ENCODE measurements at places on chromosomes 2 and 18. TPM values are rescaled to one million over a fixed set of nuclear protein-coding genes. Genes with fewer than 3 reads are reported as not detected.

DNA sequence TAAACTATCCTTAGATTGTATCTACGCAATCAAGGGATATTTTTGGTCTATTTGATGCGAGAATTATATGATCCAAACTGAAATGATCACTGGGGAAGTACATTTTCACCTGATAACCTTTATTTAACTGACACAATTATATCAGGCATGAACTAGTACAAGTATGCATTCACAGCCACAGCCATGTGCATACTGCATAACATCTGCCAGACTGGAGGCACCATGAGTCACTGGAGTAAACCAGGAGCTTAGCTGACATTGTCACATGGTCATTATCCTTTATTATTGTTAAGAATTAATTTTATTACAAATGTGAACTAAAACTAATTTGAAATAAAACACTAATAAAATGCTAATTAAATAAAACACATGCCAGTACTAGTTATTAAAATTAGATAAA is 1127.1 kb downstream of the DPP10 start:
- DNase-seq = no peak

DNA sequence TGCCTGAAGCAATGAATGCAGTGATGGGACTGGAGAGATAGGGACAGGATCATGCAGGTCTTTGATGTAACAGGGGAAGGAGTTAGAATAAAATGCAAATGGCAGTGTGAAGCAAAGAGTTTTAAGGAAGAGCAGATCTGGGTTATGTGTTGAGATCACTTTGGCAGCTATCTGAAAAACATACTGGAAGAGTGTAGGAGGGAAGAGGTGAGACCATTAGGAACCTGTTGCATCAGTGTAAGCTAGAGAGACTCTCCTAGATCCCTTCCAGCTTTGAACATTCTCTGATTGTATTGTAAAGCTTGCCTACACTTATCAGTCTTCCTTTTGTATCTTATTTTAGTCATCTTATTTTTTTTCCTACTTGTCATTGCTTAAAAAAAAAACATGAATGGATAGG is 10.5 kb downstream of the ACVR2A start:
- no peak for DNase-seq

- no peak for DNase-seq
Observed at GRCh38 chr2:157875641-157876065, 477 bp downstream of the ACVR1 start.

DNA sequence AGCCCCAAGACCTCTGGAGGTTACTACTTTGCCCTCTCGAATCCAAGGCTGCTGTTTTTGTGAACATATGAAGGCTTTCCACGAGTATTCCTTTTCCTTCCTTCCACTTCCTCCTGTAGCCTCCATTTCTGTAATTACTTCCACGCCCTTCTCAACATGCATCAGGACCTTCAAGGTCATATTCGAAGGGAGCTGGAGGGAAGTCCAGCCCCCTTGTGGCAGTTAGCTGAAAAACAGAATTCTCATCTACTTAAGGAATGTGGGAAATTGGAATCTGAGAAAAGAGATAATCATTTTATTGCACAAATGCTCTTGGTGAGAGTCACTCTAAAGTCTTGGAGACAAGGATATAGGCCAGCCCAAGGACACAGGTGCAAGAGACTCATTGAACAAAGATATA is 1000.2 kb downstream of the TDRD15 start:
- DNase-seq = no peak

DNA sequence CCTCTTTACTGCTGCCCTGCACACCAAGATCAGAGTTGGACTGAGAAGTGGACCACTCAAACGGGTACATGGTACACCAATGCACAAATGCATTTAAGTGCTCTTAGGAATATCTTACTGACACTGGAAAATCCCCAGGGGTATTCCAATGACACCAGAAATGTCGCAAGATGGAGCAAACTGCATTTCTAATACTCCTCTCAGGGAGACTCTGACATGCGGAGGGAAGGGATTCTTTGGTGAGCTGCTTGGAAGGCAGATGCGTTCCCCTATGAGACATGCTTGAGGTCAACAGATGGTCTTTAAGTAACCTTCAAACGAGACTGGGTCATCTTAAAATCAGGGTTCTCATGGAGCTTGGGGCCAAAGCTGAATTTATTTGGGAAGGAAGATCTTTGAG is 521.8 kb upstream of the TCF4 start:
- DNase-seq = no peak

DNA sequence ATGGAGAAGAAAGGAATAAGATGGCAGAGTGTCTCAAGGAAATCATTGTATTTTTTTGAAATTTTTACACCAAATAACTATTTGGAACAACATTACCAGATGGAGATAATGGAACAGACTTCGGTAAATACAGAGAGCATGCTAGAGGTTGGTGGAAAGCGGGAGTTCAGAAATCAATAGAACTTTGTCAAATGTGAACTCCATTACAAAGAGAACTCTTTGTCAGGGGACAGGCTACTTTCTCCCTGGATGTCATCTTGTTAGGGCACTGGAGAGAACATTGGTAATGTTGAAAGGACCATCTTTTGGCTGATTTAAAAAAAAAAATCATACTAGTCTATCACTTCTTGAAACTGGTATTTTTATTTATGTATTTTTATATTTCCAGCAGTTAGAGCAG is 30.8 kb downstream of the DCC start:
- no peak for DNase-seq

DNA sequence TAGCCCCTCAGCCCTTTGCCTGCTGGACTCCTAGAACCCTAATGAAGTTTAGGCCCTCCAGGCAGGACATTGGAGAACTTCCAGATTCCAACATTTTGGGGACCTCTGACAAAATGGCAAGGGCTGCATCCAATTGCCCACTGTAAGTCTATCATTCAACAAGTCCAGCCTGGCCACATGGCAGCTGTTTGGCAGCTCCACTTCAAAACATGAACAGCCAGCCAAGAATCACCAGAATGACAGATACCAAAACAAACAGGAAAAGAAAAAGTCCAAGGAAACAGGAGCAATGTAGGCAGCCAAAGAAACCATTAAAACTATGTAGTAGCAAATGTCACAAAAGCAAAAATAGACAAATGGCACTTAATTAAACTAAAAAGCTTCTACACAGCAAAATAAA is 25.5 kb downstream of the SLC4A5 start:
- DNase-seq = no peak

DNA sequence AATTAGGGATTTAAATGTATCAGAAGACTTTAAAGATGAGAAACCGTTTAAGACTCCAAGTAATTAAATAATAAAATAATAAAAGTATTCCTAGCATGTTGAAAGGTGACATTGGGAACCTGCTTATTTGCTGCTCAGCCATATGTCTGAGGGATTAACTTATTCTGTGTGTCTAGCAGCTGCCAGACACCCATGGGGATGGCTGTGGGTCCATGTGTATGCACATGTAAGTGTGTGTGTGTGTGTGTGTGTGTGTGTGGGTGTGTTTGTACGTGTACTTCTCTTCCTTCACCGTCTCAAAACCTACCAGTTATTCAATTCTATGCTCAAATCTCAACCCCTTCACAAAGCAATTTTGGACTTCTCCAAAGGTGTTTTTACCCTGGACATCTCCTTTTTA is 124.5 kb downstream of the SETBP1 start:
- no peak for DNase-seq

DNA sequence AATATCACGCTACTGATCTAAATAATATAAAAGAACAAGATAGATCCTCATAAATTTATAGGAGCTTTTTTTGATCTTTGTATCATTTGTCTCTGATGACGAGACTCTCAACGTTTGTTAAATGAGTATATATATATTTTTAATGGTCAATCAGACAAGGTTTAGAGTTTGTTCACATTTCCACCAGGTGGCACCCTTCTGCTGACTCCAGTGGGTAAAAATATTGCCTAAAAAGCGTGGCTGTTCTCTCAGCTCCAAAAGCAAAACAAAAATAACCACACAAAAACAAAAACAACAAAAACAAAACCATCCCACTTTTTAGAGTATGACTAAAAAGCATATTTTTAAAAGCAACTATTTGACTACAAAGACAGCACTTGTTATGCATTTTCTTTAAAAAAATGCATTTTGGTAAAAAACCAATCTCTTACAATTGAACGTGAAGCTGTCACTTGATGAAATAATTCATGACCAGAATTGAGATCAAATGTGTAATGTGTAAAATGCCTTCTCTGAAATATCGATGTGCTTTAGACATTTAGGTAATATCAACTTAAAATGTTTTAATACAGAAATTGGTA is 723.2 kb downstream of the DPP10 start:
- DNase-seq = no peak

- no peak for DNase-seq
Observed at GRCh38 chr2:8494589-8494988, 187.3 kb upstream of the ID2 start.

DNA sequence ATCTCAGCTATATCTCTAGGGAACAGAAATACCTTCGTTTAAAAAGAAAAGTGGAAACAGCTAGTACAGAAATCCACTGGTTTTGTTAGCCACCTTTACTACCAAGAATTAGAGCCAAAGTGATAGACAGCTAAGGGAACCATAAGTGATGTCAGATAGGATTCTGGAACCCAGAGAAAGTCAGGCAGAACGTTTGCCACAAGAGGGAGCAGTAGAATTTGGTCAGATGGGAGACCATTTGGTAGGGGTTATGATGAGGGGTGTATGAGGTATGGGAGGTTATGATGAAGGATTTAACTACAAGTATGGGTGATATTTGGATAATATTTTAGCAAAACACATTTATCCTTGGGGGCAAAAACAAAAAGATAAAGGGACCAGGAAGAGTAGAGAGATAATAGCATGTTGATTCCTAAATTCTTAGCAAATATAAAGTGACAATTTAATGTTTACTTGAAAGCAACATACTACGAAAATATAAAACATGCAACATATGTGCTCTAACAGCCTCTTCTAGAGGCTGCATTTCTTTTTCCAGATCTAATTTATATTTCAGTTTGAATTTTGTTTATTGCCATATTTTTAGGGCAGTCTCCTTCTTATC is 3.3 kb downstream of the SLC8A1 start:
- DNase-seq = no peak

DNA sequence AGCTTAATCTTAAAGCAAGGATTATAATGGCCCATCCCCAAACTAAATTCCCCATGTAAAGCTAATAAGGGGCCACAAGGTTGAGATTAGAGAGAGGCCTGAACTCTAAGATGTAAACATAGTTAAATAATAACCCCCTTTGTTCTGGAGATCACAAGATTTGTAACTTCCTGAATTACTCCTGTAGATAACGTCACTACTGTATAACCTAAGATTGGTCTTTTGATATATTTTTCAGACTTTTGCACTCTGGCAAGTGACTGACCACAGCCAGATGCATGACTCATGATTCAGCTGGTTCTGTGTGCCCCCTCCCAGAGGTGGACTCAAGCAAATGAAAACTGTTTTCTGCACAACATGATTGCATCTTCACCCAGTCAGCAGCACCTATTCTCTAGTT is 686.0 kb upstream of the DDX18 start:
- no peak for DNase-seq

- no peak for DNase-seq
Observed at GRCh38 chr2:74991977-74992376, 33.5 kb downstream of the POLE4 start.

DNA sequence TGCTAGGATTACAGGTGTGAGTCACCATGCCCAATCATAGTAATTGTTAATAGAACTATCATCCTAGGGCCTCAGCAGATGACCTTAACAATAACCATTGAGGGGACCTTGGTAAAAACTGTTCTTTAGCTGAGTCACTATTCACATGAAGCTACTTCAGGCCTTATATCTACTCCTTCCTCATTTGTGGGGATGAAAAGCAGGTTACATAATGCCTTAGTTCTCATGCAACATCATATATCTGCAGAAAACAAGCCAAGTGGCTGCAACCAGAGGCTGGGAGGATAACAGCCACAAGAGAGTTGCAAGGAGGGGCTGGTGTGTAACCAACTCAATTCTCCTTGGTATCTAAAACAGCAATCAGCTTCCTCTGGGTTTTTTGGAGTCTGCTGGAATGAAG is 445.4 kb downstream of the NBAS start:
- DNase-seq = no peak

- no peak for DNase-seq
Observed at GRCh38 chr2:36659872-36660312, 36.6 kb upstream of the VIT start.

- DNase-seq = no peak
Observed at GRCh38 chr2:83696838-83697237, 762.2 kb downstream of the SUCLG1 start.

DNA sequence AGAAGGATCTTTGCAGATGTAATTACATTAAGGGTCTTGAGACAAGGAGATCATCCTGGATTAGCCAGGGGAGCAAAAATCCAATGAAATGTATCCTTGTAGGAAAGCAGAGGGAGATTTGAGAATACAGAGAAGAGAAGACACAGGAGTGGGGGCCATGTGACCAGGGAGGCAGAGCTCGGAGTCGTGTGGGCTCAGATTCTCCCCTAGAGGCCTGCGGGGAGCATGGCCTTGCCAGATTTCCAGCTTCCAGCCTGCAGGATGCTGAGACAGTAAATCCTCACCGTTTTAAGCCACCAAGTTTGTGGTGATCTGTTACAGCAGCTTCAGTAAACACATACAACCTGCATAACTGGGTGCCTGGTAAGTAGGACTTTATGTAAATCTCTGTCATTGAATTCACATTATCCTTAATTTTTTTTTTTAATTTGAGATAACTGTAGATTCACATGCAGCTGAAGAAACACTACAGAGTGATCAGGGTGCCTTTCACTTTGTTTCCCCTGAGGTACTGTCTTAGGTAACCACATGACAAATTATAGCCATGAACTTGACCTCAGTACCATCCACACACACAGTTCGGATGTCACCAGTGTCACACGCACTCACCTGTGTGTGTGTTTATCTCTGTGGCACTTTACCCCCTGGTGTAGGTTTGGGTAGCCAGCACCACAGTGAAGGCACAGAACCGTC is 138.4 kb upstream of the HDAC4 start:
- DNase-seq = no peak

GRCh38 chr2:141068053-141068682 is 1062.6 kb downstream of the LRP1B start:
- DNase-seq = no peak

DNA sequence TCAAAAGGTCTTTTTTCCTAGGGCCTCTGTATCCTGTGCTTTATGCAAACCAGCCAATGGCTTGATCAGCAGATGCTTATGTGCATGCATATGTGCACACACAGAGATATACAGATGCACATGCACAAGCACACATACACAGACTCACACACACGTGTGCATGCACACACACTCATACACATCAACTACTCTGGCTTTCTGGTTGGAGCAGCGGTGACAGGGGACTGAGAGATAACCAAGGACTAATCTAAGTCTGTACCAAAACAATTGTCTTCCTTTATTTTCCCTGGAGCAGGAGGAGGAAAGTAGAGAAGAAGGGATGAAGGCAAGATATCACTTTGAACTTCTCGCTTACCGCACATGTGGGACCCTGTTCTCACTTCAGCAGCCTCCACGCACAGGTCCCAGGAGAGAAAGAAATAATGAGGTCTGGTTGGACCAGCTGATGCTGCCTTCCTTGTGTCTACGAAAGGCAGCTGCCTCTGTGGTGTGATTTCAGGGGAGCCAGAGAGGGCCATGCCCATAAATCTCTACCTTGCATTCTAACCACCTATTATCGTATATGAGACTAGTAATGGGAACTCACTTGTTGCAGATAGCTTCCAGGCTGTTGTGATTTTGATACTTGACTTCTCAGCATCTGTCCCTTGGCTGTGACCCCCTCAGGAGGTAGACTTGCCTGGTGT is 338.0 kb downstream of the EN1 start:
- DNase-seq = no peak

GRCh38 chr2:197131558-197131855 is 179.1 kb downstream of the ANKRD44 start:
- no peak for DNase-seq

HTR2B gene
- 2.9 TPM for total RNA-seq

C2orf80 gene
- not detected for total RNA-seq

SLC23A3 gene
- 0.48 TPM for total RNA-seq

LOXHD1 gene
- 0.48 TPM for total RNA-seq

STK25 gene
- total RNA-seq = 95.9 TPM
